ENCODE measurements at places on chromosomes 6 and 20.

DNA sequence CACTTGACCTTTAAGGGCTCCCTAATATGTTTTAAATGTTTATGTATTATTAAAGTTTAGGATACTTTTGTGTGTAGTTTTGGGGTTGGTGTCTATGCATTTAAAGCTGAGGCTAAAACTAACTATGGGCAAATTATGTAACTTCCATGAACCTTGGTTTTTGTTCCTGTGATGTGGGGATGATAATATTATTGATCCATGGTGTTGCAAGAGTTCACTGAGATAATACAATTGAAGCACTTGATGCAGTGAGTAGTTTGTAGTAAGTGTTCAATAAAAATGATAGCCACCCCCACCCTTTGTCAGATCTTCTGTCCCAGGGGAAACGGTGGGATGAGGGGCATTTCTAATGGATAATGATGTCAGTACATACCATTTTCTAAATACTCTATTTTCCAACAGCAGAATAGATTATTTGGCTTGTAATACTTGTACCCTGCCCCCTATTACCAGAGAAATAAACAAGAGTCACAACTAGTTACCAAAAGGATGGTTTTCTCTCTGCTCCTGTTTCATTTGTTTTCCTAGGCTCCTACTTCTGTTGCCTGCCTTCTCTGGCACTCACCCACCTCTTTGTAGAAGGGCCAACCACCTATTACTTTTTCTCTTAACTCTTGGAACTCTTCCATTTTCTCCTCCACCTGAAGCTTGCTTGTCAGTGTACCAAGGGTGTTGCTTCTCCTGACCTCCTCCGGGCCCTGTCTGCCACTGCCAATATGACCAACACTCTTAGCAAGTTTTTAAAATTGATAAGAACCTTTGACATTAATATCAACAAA lies 97.9 kb downstream of the RCAN2 start:
- DNase-seq, result no peak

GRCh38 chr20:43744151-43744611 lies 17.4 kb upstream of the GTSF1L start:
- DNase-seq, result no peak

- DNase-seq, result no peak
Measured at GRCh38 chr6:136761227-136761922, 30.9 kb downstream of the MAP3K5 start.

DNA sequence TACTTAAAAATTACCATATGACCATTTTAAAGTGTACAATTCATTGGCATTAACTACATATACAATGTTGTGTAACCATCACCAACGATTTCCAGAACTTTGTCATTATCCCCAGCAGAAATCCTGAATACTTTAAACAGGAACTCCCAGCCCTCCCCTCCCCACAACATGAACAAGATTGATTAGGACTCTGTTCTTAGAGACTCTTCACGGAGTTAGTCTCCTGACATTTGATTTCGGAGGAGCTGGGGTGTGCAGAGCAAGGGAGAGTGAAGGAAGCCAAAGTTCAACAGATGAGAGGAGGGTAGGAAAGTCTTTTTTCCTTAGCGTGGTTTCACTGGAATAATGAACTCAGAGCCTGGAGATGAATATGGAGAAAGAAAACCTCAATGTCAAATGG lies 17.2 kb upstream of the QKI start:
- no peak for DNase-seq

- no peak for DNase-seq
Measured at GRCh38 chr20:34015401-34016335, 22.0 kb downstream of the RALY start.

- DNase-seq, result no peak
Measured at GRCh38 chr6:38459291-38459690, 180.4 kb downstream of the BTBD9 start.

GRCh38 chr20:48401359-48401758 lies 426.4 kb downstream of the PREX1 start:
- DNase-seq, result no peak

DNA sequence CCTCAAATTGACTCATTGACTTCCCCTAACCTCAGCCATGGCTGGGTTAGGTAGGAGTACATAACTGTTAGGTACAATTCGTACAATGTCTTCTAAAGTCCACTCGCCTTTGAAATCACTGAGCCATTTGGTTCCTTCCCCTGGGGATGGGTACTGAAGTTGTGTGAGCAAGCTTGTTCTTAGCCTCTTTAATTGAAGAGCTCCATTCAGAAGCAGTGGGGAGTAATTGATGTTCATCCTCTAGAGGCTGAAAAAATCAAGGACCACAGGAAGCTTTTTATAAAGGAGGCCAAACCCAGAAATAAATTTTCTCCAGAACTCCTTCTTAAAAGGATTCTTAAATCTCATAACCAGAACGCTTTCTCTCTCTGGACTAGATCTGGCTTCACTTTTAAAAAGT lies 60.6 kb downstream of the ANKS1A start:
- DNase-seq, result no peak

DNA sequence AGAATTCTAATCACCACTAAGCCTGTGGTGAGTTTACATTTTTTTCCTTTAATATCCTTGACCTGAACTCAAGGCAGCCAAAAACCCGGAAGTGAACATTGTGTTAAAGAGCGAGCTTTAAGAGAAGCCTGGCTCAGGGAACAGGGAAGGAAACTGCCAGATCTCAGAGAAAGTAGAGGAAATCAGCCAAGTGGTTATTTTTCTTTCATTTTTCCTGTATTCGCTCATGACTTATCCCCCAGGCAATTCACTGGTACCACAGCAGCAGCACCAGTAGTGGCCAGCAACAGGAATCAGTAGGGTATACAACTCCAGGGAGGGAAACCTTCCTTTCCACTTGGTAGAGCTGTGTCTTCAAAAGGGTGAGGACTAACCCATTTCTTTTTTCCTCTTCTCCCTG lies 89.6 kb upstream of the HMGCLL1 start:
- DNase-seq, result no peak

DNA sequence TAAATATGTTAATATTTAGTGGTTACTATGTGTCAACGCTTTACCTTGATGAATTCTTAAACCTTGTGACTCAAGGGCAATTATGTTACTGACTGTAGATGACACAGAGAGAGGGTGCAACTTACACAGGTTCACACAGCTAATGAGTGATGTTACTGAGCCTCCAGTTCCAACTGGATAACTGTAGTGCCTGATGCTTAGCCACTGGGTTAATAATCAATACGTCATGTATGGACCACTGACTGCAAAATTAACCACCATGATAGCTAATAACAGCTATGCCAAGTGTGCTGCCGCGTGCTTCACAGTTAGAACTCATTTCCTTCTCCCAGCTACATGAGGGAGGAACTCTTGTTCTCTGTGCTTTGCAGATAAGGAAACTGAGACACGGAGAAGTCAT lies 45.4 kb downstream of the SIRPA start:
- DNase-seq, result no peak

GRCh38 chr20:1484438-1485116 lies 6.6 kb downstream of the SIRPB2 start:
- no peak for DNase-seq

DNA sequence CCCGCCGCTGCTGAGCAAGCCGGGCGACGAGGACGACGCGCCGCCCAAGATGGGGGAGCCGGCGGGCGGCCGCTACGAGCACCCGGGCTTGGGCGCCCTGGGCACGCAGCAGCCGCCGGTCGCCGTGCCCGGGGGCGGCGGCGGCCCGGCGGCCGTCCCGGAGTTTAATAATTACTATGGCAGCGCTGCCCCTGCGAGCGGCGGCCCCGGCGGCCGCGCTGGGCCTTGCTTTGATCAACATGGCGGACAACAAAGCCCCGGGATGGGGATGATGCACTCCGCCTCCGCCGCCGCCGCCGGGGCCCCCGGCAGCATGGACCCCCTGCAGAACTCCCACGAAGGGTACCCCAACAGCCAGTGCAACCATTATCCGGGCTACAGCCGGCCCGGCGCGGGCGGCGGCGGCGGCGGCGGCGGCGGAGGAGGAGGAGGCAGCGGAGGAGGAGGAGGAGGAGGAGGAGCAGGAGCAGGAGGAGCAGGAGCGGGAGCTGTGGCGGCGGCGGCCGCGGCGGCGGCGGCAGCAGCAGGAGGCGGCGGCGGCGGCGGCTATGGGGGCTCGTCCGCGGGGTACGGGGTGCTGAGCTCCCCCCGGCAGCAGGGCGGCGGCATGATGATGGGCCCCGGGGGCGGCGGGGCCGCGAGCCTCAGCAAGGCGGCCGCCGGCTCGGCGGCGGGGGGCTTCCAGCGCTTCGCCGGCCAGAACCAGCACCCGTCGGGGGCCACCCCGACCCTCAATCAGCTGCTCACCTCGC lies 1.5 kb downstream of the ARID1B start:
- no peak for DNase-seq

Data from thoracic aorta (tissue), 2 donors.